ENCODE measurements at places on chromosomes 12 and 14. TPM values are rescaled to one million over a fixed set of nuclear protein-coding genes. Genes with fewer than 3 reads are reported as not detected.

The CD163 gene
- total RNA-seq = 525 TPM

The ZNF219 gene
- 46.1 TPM for total RNA-seq

The PTPRB gene
- total RNA-seq = 91.4 TPM

The GPR132 gene
- 7.2 TPM for total RNA-seq

GRCh38 chr14:92458136-92459029, 55.2 kb upstream of the RIN3 start:
- no peaks in the 10 kb centered on the region for H3K27me3 ChIP-seq
- peak overlapping the region; percentile 80 for H3K27ac ChIP-seq
- H3K4me1 ChIP-seq = peaks cover 46% of the 10 kb centered on the region
- H3K36me3 ChIP-seq = no peaks in the 10 kb centered on the region

GRCh38 chr14:64838656-64839055, 41.1 kb downstream of the SPTB start:
- H3K36me3 ChIP-seq = no peaks in the 10 kb centered on the region
- H3K27ac ChIP-seq = no peak overlapping the region
- no peak overlapping the region for H3K4me3 ChIP-seq
- DNase-seq = no peak

DNA sequence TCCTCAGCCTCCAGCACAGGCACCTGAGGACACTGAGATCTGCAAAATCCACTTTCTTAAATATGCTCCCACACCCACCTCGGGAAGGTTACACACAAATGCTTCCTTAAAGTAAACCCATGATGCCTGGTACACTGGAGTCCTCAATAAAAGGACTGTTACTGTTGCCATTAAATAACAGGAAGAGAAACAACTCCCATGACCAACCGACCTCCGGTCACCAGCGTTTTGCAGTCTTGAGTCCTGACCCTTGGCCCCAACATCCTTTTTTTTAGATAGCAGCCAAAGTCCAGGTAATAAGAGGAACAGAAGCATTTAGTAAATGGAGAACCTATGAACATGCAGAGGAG, 42.4 kb downstream of the ITPK1 start:
- peaks cover 35% of the 10 kb centered on the region for H3K4me1 ChIP-seq
- no peak for DNase-seq
- no peak overlapping the region for H3K4me3 ChIP-seq
- H3K27ac ChIP-seq = peak overlapping the region; percentile 72
- H3K27me3 ChIP-seq = no peaks in the 10 kb centered on the region

- no peak for DNase-seq
- H3K4me1 ChIP-seq = no peaks in the 10 kb centered on the region
- no peaks in the 10 kb centered on the region for H3K27me3 ChIP-seq
- H3K4me3 ChIP-seq = no peak overlapping the region
- peaks cover 41% of the 10 kb centered on the region for H3K36me3 ChIP-seq
Observed at GRCh38 chr14:88488897-88489296, 65.9 kb downstream of the PTPN21 start.

GRCh38 chr12:92765871-92766270, 63.1 kb downstream of the PLEKHG7 start:
- H3K27ac ChIP-seq = no peak overlapping the region
- no peak for DNase-seq
- H3K36me3 ChIP-seq = no peaks in the 10 kb centered on the region
- no peaks in the 10 kb centered on the region for H3K27me3 ChIP-seq
- H3K4me1 ChIP-seq = peaks cover 19% of the 10 kb centered on the region

- H3K27me3 ChIP-seq = no peaks in the 10 kb centered on the region
- DNase-seq = no peak
- no peak overlapping the region for H3K4me3 ChIP-seq
- no peak overlapping the region for H3K27ac ChIP-seq
- no peaks in the 10 kb centered on the region for H3K36me3 ChIP-seq
Observed at GRCh38 chr12:10136637-10137205, 6.7 kb upstream of the CLEC7A start.

DNA sequence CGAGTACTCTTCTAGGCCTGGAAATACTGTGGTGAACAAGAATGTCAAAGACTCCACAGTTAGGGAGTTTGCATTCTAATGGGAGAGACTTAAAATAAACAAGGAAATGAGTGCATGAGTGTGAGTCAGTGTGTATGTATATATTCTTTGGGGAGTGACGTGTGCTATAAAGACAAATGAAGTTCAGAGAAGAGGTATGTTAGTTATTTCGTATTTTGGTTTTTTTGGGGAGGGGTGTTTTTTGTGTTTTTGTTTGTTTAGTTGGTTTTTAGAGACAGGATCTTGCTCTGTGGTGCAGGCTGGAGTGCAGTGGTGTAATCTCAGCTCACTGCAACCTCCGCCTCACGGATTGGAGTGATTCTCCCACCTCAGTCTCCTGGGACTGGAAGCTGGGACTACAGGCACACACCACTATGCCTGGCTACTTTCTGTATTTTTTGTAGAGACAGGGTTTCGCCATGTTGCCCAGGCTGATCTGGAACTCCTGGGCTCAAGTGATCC, 74.3 kb downstream of the SRGAP1 start:
- peak overlapping the region; percentile 13 for H3K27ac ChIP-seq
- DNase-seq = no peak
- H3K4me1 ChIP-seq = peaks cover 34% of the 10 kb centered on the region
- H3K4me3 ChIP-seq = no peak overlapping the region
- H3K36me3 ChIP-seq = no peaks in the 10 kb centered on the region

DNA sequence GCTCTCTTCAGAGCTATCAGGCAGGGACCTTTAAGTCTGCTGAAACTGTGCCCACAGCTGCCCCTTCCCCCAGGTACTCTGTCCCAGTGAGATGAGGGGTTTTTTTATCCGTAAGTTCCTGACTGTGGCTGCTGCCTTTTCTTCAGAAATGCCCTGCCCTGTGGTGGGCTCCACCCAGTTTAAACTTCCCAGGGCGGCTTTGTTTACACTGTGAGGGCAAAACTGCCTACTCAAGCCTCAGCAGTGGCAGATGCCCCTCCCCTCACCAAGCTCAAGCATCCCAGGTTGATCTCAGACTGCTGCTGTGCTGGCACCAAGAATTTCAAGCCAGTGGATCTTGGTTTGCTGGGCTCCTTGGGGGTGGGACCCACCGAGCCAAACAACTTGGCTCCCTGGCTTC, 46.9 kb upstream of the SLC16A7 start:
- H3K36me3 ChIP-seq = no peaks in the 10 kb centered on the region
- no peak overlapping the region for H3K4me3 ChIP-seq
- no peak for DNase-seq
- H3K27me3 ChIP-seq = no peaks in the 10 kb centered on the region

DNA sequence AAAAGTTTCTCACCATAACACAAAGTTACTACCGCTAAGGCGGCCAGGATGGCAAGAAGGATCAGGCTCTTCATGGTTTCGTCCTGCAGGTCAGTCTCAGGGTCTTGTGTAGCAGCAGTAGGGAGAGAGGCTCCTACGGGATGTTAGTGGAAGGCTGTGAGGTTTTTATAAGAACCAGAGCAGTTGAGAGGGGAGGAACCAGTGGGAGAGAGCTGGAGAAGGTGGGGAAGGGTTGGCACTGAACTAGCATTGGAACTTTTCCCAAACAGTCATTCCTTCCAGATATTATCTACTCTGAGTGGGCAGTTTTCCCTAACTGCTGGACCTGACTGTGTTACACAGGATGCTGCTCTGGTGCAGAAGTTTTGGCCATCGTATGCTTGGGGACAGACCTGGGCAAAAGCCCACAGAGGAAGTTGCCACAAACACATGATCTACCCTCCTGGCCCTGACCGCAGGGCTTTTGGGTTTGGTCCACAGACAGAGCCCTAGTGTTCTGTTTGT, at the start of gene MGP:
TSS of gene MGP (minus strand) at position 137 of the 504 bp plus-strand sequence. CDS start at position 74, 63 bp downstream.
- no peak for DNase-seq
- peak within 1 kb of the TSS; percentile 42 for H3K27ac ChIP-seq
- H3K36me3 ChIP-seq = no peaks in the 10 kb centered on the region
- H3K27me3 ChIP-seq = no peaks in the 10 kb centered on the region

- H3K4me1 ChIP-seq = peaks cover 18% of the 10 kb centered on the region
- DNase-seq = peak; percentile 49
- H3K4me3 ChIP-seq = peak overlapping the region; percentile 63
Observed at GRCh38 chr12:22333713-22334409, 646 bp downstream of the ST8SIA1 start.

DNA sequence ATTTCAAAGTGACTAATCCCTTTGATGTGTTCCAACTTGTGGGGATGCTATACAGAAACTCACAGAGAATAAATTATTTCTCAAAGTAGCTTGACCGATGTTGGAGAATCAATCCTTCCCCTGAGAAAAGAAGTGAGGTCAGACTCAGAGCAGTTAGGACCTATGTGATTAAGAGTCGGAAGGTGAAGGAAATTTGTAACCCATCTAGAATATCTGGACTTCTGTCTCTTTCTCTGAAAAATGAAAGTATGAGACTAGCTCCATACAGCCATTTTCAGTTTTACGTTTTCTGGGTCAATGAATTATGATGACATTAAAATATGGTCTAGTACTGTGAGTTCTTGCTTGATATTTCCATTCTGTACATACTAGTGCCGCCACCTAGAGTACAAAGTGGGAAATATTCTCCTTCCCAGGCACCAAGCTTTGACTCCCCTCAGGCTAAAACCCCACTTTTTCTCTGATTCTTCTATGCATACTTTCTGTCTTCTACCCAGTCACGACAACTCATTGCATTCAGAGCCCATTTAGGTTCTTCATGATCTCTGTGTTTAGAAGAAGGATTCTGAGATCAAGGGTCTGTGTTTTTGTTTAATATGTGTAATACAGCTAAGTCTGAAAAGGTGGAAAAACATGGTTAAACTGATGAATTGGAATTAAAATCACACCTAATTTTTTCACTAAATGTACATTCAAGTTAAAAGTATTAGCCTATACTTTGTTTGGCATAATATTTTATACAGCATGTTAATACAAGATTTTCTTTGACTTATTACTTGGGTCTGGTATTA, 6.9 kb upstream of the NTS start:
- H3K27me3 ChIP-seq = no peaks in the 10 kb centered on the region
- peak overlapping the region; percentile 15 for H3K4me3 ChIP-seq
- H3K4me1 ChIP-seq = peaks cover 8% of the 10 kb centered on the region
- DNase-seq = no peak

DNA sequence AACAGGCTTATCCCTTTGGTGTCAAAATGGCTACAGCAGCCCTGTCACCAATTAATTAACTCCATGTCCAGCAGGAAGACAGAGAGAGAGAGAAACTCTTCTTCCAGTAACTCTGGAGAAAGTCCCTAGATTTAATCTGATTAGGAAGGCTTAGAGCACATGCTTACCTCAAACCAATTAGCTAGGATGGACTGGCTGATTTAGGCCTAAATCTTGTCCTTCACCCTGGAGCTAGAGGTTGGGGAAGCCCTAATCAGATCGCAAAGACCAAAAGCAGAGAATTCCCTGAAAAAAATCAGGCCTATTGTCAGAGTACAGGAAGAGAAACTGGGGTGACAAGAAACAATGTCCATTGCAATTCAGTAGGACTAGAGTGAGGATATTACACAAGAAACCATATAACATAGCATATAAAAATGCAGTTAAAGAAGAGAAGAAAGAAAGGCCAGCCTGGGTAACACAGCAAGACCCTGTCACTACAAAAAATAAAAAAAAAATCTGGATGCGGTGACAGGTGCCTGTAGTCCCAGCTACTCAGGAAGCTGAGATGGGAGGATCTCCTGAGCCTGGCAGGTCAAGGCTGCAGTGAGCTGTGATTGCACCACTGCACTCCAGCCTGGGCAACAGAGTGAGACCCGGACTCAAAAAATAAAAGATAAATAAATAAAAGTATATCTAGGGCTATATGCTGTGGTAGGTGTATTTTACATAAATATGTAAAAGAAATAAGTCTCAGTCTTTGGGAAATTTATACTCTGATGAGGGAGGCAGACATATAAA, 34.9 kb upstream of the TUBA1A start:
- peaks cover 35% of the 10 kb centered on the region for H3K4me1 ChIP-seq
- no peak overlapping the region for H3K4me3 ChIP-seq
- H3K27me3 ChIP-seq = no peaks in the 10 kb centered on the region
- no peak for DNase-seq
- H3K27ac ChIP-seq = peak overlapping the region; percentile 74

DNA sequence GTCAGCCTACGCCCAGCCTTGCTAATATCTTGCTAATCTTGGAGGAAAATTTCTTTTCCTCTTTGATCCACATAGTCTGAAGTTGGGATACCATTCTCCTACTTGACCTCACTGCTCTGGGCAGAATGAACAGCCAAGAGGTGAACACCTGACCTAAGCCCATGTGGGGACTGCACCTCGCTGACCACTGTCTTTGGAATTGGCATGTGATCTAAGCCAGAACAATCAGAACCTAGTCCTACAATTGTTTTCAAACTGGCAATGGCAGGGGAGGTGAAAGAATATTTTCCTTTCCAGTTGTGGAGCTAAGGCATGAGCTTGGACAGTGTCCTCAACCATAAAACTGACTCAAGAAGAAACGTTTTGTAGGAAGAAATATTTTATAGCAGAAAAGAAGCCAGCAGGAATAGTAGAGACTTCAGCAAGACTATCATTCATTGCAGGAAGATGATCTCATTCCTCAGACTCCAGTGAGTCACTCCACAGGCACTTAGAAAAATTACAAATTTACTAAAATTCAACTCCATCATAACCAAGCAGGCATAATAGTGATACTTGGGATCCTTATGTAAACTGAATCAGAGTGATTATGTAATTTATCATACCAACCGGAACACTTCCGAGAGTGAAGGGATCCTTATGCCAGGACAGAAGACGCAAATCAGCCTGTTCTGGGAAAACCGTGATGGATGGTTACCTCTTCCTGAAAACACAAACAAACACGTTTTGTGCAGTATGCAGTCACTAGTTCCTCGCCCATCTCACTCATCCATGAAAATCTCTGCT, 14.7 kb downstream of the PTPRO start:
- DNase-seq = no peak
- no peaks in the 10 kb centered on the region for H3K27me3 ChIP-seq
- H3K27ac ChIP-seq = no peak overlapping the region
- no peak overlapping the region for H3K4me3 ChIP-seq

- H3K4me1 ChIP-seq = no peaks in the 10 kb centered on the region
- no peak overlapping the region for H3K27ac ChIP-seq
- H3K27me3 ChIP-seq = peaks cover 19% of the 10 kb centered on the region
- no peaks in the 10 kb centered on the region for H3K36me3 ChIP-seq
Observed at GRCh38 chr14:93715279-93715927, 72.9 kb downstream of the PRIMA1 start.

GRCh38 chr12:5430641-5431603, 986 bp upstream of the NTF3 start:
- no peaks in the 10 kb centered on the region for H3K36me3 ChIP-seq
- H3K4me3 ChIP-seq = peak overlapping the region; percentile 41
- no peak overlapping the region for H3K27ac ChIP-seq
- DNase-seq = no peak
- H3K4me1 ChIP-seq = peaks cover 36% of the 10 kb centered on the region

GRCh38 chr12:20420557-20420956, 52.2 kb downstream of the PDE3A start:
- H3K27ac ChIP-seq = no peak overlapping the region
- no peaks in the 10 kb centered on the region for H3K27me3 ChIP-seq
- H3K4me1 ChIP-seq = no peaks in the 10 kb centered on the region
- no peak overlapping the region for H3K4me3 ChIP-seq
- H3K36me3 ChIP-seq = no peaks in the 10 kb centered on the region
- no peak for DNase-seq
